ENCODE measurements at places on chromosomes 7 and 10.

DNA sequence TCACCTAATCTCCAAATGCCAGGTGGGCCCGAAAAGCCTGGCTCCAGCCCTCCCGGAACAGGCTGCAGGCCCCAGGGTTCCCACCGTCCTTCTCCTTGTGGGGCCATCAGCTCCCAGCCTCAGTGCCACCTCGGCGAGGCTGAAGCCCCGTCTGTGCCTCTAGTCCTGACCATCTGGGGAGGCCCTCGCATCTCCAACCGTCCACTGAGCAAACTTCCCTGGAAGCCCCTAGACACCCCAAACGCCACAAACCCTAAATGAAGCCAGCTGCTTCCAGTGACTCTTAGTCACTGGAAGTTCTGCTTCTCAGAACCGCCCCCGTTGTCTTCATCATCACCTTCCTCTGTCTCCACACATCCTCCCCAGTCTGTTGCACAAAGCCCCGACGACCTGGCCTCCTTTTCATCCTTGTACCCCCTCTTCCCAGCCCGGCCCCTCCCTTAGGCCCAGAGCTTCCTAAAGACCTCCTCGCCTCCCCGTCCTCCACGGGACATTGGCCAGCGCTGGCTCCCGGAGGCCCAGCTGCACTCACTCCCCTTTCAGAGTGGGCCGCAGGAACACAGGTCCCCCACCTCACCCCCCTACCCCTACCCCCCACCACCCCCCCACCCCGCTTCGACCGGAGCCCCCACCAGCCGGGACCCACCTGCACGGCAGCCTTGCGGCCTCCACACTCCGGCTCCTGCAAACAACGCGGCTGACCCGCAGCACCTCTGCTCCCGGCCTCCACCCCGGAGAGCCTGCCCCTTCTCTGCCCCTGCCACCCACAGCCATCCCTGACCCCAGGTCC lies 1.1 kb upstream of the DIP2C start:
- DNase-seq: no peak

GRCh38 chr7:84122582-84123360 lies 71.8 kb downstream of the SEMA3A start:
- DNase-seq: no peak

- DNase-seq: peak; percentile 30
These were observed 156.1 kb downstream of the MAD1L1 start for GRCh38 chr7:2076649-2077064.

GRCh38 chr7:102849538-102849937 lies 63.3 kb upstream of the LRRC17 start:
- DNase-seq: no peak

DNA sequence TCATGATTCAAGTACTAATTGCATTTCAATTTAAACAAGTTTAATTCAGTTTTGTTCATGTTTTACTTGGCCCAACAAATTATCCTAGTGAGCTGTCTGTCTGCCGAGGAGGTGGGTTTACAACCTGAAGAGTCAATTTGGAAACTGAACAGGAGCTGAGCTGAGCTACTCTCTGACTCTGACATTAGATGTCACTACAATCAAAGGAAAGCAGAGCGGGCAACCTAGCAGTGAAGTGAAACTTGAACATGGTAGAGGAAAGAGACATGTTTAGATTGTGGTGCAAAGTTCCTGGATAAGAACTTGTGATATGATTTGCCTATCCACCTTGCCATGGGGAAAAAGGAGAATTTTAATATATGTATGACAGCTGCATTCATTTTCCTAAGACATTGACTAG lies 9.6 kb upstream of the AGR3 start:
- peak; percentile 51 for DNase-seq

GRCh38 chr7:105020926-105021325 lies 6.9 kb downstream of the KMT2E start:
- peak; percentile 9 for DNase-seq

GRCh38 chr7:126635545-126635944 lies 617.2 kb downstream of the GRM8 start:
- no peak for DNase-seq

DNA sequence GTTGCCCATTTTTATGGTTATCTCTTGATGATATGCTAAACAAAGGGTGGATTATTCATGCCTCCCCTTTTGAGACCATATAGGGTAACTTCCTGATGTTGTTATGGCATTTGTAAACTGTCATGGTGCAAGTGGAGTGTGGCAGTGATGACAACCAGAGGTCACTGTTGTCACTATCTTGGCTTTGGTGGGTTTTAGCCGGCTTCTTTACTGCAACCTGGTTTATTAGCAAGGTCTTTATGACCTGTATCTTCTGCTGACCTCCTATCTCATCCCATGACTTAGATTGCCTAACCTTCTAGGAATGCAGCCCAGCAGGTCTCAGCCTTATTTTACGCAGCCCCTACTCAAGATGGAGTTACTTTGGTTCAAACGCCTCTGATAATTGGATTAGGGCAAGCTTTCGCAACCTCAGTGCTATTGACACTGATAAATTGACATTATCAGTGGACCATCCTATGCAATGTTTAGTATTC lies 36.9 kb downstream of the BAG3 start:
- DNase-seq: peak; percentile 37

DNA sequence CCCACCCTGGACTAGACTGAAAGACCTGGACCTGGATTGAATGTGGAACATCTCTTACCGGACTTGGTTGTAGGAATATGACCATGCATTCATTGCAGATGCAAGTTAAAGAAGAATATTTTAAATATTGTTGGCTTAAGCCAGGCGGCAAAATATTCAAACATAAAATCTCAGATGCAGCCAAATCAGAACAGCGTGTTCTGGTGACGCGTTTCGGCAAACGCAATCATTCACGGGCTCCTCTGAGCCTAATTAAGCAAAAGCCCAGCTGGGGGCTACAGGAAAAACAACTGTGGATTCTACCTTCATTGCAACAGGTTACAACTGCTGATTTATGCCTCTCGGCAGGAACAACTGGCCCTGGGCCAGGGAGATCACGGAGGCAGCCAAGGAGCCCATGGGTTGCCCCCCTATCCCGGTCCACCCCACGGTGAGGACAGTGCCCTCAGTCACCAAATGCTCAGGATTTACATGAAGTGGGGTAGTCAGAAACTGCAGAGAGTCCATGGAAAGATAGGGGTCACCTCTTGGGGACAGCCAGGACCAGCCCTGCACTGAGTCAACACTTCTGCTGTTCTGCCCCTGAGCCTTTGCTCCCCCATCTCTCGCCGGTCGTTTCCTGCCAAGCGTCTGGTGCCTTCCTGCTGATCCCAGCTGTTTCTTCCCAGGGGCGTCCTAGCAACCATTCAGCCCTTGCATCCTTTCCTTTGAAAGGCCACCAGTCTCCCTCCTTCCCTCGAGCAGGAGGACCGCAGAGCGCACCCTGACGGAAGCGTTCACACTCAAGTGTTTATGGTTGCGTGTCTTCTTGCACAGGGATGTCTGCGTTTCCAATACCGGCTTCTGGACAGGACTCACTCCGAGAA lies 64.4 kb upstream of the SFMBT2 start:
- DNase-seq: no peak

- no peak for DNase-seq
These were observed 83.3 kb downstream of the CTBP2 start for GRCh38 chr10:125076891-125077541.

DNA sequence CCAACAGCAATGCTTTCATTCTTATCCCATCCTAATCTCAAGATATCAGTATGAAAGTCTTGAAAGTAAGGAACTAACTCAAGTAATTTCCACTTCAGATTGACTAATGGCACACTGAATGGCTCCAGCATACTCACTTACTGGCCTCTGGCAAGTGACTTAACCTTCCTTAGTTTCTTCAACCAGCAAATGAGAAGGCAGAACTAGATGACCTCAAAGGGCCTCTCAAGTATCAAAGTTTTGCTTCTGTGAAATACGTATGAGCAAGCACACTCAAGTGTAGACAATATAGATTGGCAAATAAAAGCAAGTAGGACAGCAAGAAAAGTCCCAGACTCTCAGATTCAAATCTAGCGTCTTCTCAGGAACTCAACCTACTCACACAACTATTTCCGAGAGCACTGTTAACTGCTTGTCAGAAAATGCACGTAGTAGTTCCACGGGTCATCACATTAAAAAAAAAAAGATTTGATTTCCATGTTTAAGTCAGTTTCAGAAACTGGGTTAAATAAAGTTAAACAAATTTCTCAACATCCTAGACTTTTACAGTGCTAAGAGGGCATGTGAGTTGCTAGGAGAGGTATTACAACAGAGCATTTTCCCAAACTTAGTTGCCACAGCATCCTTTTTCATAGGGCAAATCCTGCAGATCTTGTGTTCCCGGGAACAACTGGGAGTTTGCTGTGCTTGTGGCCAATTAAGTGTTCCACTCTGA lies 276.9 kb upstream of the KLF14 start:
- peak; percentile 57 for DNase-seq

DNA sequence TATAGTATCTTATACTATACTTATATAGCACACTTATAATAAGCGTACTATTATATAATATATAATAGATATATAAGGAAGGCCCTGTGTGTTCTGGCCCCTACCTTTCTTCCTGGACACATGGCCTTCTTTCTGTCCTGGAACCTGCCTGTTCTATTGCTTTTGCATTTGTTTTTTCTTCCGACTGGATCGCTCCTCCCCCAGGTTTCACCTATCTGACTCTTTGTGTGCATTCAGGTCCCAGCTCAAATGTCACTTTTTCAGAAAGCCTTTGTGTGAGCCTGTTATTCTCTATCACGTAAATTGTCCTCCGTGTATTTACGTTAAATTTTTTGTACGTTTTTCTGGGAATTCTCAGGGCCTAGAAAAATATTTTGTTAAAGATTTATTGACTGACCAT lies 2.9 kb upstream of the TRIM8 start:
- no peak for DNase-seq

DNA sequence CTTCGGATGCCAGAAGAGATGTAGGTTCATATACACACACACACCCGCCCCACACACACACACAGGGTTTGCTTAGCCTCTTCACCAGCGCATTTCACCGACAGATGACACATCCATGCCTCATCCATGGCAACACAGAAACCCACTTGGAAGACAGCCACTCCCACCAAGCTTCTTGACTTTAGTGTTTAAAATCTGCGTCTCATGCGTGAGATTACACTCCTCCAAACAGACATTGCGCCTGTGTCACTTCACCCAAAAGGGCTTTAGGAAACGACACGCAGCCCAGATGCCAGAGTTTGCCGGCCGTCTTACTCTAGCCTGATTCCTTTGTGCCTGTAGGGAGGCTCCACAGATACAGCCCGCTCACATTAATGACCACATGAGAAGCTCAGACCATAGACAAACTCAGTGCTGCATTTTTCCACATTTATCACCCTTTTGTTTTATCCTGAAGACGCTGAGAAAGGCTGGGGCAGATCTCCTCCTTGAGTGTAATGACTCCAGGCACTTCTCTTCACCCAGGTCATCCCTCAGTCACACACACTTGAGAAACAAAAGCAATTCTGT lies 73.8 kb downstream of the DIP2C start:
- no peak for DNase-seq

GRCh38 chr7:32428546-32428945 lies 61.6 kb downstream of the LSM5 start:
- DNase-seq: no peak

DNA sequence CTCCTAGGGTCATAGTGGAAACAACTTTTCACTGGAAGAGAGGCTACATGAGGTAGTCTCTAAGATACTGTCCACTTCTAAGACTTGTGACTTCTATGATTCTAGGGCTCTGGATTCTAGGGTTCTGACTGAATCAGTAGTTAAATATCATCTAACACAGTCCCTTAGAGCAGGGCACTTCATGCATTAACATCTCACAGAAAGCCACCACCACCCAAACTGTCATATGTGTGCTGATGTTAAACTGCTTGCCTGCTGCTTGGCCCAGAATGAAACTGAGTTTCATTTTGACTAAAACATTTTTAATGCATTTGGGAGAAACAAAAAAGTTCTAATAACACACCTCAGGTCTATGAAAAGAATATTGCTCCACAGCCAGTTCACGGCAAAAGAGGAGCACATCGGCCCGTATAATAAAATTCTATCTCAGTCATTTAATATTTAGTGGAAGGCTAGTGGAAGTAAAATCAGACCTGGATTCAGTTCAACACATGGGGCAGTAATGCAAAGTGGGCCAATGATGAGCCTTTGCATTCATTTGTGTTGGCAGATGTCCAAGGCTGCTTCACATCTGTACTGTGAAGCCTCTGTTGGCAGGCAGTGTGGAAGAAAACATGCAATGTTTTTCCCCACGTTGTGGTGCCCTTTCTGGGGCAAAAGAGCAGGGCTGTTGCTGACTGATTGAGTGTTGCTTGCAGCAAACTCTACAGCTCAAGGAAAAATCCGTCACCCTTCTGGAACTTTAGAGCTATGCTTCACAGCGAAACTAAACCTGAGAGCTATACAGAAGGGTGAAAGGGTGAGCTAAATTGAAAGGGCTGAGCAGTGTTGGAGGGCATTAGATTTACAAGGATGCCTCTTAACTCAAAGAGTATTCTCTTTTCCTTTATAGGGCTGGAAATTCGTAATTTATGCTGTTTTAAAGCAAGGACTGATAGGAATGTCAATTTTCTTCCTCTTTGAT lies 33.5 kb upstream of the AUTS2 start:
- peak; percentile 82 for DNase-seq
